ENCODE measurements at places on chromosomes 13 and 19.

DNA sequence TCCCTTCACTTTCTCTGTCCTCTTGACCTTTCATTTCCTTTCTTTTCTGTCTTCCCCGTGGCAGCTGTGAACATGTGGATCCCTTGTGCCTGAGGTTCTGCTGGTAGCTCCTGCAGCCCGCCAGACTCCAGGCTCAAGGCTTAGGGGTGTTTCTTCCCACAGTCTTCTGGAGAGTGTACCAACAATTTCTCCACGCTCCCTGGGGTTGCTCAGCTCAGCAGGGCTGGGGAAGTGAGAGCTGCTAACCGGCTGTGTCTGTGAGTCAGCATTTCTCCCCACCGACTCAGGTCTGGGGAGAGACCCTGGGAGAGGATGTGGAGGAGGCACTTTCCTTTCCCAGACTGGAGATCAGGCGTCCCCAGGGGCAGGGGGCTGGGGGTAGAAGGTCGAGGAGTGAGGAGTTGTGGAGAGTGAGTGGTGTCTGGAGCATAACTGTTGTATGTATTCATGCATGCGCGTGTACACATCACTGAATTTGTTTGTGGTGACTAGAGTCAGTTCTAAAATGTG lies 193.6 kb downstream of the KCNRG start:
- DNase-seq = peak; percentile 84

GRCh38 chr13:111640006-111640405 lies 319.6 kb downstream of the TEX29 start:
- no peak for DNase-seq

- no peak for DNase-seq
These were observed 62.9 kb downstream of the CHST8 start for GRCh38 chr19:33684538-33685232.

DNA sequence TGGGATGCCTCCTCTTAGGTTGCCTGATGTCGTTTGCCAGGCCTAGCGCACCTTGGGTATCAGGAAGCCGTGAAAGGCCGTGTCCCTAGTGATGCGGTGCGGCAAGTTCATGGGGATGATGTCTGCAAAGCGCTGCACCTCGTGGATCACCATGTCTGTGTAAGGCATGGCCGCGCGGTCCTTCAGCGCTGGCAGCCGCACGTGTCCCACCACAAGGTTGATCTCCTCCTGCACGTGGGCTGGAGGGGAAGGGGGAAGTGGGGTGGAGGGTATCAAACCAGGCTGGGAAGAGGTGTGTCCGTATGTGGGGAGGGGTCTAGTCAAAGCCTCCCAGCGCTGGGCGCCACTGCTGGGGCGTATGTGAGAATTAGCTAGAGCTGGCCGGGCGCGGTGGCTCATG lies 23.2 kb downstream of the EGLN2 start:
- no peak for DNase-seq

DNA sequence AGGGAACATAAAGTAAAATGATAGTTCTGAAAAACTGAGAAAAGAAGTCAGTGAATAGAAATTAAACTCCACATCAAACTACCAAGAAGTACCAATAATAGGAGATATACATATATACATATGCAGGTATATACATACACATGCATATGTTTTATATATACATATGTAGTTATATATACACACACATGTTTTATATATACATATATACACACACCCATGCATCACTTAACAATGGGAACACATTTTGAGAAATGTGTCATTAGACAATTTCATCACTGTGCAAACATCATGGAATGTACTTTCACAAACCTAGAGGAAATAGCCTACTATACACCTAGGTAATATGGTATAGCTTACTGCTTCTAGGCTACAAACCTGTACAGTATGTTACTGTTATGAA lies 626.8 kb upstream of the PCDH9 start:
- no peak for DNase-seq

DNA sequence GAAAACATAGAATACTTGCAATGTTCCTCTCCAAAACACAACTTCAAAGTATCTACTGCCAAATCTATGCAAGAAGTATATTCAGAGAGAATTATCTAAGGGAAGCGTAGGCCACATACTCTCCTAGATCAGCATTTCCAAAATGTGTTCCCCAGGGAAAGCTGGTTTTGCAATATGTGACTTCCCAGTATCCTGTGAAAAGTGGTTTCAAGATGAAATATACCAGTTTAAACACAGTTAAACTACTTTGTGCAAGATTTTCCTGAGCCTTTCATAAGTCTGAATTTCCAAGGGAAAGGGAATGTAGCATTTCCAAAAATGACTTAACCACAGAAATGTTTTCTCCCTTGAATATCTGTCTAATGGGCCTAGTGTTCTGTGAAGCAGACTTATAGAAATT lies 7.6 kb downstream of the STARD13 start:
- DNase-seq = no peak

DNA sequence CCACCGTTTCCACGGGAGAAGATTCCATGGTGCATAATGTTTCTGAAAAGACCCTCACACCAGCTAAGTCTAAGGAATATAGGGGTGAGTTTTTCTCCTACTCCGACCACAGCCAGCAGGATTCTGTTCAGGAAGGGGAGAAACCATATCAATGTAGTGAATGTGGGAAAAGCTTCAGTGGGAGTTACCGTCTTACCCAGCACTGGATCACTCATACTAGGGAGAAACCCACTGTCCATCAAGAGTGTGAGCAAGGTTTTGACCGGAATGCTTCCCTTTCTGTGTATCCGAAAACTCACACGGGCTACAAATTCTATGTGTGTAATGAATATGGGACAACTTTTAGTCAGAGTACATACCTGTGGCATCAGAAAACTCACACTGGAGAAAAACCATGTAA lies 19.1 kb downstream of the ZNF473 start:
- no peak for DNase-seq

DNA sequence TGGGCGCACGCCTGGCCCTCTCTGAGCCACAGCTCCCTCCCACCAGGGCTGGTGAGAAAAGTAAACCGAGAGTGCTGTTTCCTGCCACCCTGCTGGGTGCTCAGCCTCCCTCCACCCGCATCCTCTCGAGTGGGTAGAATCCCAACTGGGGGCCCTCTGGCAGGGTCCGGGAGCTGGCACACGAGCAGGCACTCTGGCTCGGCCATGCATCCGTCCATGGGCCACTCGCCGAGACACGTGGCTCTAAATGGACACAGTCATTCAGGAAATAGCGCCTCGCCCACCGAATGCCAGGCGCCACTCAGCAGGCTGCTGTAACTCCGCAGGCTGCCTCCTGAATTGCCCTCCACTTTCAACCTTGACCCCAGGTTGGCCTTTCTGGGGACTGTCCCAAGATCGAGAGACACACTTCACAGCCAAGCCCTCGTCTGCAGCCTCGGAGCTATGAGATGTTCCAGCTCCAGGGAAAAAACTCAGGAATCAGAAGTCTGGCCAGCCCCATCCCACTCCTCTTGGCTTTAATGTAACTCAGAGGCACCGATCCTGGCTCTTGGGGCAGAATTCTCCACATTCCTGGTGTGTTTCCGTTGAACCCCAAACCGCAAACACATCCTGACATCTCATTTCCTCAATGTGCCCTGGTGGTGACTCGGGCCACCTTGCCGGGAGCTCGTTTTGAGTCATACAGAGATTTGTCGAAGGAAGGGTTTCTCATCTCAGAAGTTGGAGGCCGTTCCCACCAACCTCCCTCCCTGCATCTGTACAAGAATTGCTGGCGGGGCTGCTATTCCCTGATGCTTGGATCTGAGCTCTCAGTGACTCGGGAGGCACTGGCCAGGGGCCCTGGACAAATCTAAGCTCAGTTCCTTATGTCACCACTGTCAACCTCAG lies 14.1 kb downstream of the KLF2 start:
- DNase-seq = peak; percentile 29

GRCh38 chr19:50269653-50270052 lies 59.5 kb downstream of the KCNC3 start:
- no peak for DNase-seq

DNA sequence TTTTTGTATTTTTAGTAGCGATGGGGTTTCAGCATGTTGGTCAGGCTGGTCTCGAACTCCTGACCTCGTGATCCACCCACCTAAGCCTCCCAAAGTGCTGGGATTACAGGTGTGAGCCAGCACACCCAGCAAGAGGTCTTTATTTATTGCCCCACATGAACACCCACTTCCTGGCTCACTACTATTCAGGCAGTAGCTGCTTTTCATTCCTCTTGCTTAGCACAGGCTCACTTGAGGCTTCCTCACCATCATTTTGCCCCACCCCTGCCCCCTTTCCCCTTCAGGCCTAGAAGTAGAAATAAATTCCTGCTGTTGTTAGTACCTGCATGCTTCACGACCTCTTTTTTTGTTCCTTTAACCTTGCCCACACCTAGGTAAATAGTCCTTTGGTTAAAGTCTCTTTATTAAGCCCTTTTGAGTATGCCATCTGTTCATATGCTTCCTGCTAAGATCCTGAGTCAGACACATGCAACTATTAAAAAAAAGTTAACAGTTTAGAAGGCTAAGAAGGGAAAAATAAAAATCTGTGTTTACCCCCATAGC lies 33.5 kb upstream of the ITM2B start:
- no peak for DNase-seq

- no peak for DNase-seq
These were observed 22.2 kb upstream of the KLF5 start for GRCh38 chr13:73036566-73036965.

Data from DND-41 (cell line).